ENCODE measurements at places on chromosomes 16 and 17.

GRCh38 chr17:44607836-44608690 lies 48.2 kb upstream of the MEIOC start:
- DNase-seq, result peak; percentile 32
- H3K36me3 ChIP-seq, result no peaks in the 10 kb centered on the region
- H3K4me3 ChIP-seq, result no peak overlapping the region

DNA sequence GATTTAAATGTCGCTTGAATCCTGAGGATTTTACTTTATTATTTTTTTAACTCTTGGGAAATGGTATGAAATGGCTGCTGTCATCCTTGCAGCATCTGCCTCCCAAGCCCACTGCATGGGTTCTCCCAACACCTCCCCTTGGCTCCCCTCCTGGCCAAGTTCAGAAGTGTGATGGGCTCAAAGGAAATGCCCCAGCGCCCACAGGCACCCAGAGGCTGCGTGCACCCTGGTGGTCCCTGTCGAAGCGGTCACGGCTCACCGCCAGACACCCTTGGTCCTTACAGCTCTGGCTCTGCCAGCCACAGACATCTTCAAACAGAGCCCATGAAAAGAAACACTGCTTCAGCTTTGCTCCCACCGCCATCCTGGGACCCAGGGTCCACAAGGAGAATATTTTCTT lies 334.7 kb downstream of the SOX9 start:
- no peaks in the 10 kb centered on the region for H3K27me3 ChIP-seq
- peaks cover 8% of the 10 kb centered on the region for H3K4me1 ChIP-seq
- no peaks in the 10 kb centered on the region for H3K36me3 ChIP-seq
- H3K4me3 ChIP-seq, result no peak overlapping the region
- peak overlapping the region; percentile 88 for H3K27ac ChIP-seq

DNA sequence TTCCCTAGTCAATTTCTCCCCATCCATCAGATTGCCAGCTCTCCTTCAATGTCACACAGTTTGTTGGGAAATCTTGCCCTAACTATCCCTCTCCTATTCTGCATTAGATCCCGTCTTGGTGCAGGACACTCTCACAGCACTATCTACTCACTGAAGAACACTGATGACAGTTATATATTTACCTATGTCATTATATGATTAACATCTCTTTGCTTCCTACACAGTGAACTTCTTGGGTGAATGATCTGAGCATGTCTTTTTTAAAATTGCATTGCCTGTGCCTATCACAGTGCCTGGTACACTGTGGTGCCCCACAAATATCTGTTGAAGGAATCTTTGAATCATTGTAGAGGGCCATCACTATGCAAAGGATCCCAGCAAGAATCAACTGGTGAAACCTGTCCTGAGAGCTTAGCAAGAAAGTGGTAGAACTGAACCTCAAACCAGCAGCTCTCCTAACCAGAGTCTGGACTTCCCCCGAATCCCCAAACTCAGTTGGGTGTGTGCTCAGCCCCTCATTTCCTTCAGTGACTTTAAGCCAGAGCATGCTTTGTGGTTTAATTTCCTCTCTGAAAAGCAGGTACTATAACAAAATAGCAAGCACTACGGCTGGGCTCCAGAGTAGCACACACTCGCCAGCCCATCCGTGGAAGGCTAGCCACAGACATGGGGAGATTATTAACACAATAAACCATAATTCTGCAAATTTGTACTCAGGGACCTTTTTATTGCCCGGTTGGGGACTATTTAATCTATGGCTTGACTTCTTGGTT lies 680.7 kb upstream of the SALL1 start:
- no peak overlapping the region for H3K4me3 ChIP-seq
- no peaks in the 10 kb centered on the region for H3K4me1 ChIP-seq
- no peaks in the 10 kb centered on the region for H3K36me3 ChIP-seq
- no peak for DNase-seq

DNA sequence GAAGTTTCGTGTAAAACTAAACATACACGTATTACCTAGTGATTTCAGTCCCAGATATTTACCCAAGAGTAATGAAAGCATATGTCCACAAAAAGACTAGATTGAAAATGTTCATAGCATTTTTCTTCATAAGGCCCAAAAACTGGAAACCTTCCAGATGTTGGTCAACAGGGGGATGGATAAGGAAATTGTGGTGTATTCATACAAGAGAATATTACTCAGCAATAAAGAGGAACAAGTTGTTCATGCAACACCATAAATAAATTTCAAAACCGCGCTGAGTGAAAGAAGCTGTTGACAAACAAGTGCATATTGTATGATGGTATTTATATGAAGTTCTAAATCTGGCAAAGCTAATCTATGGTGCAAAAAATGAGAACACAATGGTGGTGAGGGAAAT lies 54.1 kb upstream of the NFAT5 start:
- no peaks in the 10 kb centered on the region for H3K36me3 ChIP-seq
- no peak overlapping the region for H3K4me3 ChIP-seq
- H3K4me1 ChIP-seq, result no peaks in the 10 kb centered on the region
- no peaks in the 10 kb centered on the region for H3K27me3 ChIP-seq
- DNase-seq, result no peak

DNA sequence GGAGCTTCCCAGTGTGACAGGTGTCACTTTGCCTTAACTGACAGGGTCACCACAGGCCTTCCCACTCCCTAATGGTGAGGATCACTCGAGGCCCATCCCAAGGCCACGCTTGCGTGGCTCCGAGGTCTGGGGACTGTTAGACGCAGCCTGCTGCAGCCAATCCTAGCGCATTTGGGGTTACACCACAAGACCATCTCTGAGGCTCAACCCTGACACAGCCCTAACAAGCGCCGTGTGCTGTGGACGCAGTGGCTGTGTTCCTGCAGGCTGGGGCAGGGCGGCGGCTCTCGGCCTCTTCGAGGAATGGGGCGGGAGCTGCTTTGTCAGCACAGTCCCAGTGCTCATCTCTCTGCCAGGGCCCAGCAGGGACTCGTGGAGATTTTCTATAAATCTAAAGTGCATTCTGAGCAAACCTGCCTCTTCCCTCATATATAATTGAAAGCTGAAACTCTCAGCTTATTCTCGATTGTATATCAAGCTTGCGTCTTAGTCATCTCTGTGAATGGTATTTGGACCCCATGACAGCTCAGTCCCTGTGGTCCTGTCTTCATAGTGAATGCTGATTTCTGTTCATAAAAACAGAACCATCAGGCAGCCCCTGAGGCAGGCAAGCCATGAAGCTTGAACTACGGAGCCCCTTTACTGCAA lies 65.8 kb upstream of the CHMP6 start:
- no peaks in the 10 kb centered on the region for H3K4me1 ChIP-seq
- H3K36me3 ChIP-seq, result no peaks in the 10 kb centered on the region
- H3K27ac ChIP-seq, result no peak overlapping the region

- no peaks in the 10 kb centered on the region for H3K27me3 ChIP-seq
- no peaks in the 10 kb centered on the region for H3K36me3 ChIP-seq
- H3K4me3 ChIP-seq, result no peak overlapping the region
- H3K27ac ChIP-seq, result no peak overlapping the region
Measured at GRCh38 chr16:89020925-89021595, 44.1 kb upstream of the CBFA2T3 start.

- DNase-seq, result no peak
- no peak overlapping the region for H3K4me3 ChIP-seq
- no peak overlapping the region for H3K27ac ChIP-seq
- H3K36me3 ChIP-seq, result no peaks in the 10 kb centered on the region
- H3K27me3 ChIP-seq, result no peaks in the 10 kb centered on the region
- no peaks in the 10 kb centered on the region for H3K4me1 ChIP-seq
Measured at GRCh38 chr16:49738832-49739231, 117.1 kb downstream of the ZNF423 start.
